Activated T-helper 1 cell treated with Interleukin-2 at 50 U/mL for 16 hours (primary cell): ENCODE measurements at places on chromosomes 5 and 9.

GRCh38 chr9:93665128-93665636 lies 88.8 kb downstream of the PHF2 start:
- no peak for DNase-seq

DNA sequence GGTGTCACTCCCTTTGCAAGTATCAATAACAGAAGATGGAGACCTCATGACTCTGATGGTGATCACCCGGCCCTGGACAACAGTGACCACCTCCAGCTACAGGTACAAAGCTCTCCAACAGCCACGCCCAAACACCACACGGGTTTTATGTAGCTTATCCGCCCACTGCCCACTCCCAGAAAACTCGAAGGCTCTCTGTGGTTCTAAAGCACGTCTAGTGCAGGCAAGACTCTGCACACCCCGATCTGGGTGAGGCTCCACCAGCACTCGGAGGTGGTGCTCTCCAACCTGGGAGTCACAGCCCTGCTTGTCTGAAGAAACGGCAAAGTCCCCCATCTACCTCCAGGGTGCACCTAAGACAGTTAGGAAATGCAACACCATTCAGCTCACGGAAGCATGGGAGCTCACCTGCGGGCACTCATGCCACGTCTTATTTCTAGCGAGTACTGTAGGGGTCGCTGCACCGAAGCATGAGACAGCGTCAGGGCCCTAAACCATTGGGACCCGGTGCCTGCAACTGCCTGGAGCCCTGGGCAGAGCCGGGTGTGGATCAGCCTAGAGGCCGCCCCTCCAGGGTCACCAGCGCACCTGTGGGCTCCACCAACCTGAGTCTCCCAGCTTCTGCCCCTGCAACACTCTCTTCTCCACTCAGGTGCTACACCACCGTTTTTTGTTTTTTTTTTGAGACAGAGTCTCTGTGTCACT lies 58.1 kb upstream of the ZNF354A start:
- no peak for DNase-seq

- DNase-seq: no peak
Observed at GRCh38 chr9:107018861-107019545, 156.0 kb downstream of the ZNF462 start.

- no peak for DNase-seq
Observed at GRCh38 chr5:74766418-74766848, 484 bp downstream of the GFM2 start.

DNA sequence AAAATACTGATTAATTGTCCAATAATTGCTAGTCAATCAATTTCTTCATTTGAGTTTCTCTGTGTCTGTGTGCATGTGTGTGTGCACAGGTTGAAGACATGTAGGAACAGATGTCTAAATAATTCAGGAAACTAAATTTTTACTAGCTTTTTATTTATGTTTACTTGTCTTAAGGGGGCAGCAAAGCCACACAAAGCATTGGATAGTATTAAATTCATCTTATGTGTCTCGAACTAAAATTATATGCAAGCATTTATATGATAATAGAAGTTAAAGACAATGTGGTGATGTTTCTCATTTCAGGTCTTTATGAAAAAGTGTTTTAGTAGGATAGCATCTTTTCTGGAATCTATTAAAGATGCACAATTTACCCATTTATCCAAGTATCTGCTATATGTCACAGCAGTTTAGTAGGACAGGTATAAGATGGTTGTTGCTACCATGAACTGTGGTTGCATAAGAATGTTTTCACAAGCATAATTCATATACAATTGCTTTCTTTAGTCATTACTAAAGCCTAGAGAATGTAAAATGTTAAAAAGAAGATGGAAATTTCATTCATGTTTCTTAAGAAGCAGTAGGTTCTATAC lies 784.6 kb upstream of the NUDT12 start:
- no peak for DNase-seq

DNA sequence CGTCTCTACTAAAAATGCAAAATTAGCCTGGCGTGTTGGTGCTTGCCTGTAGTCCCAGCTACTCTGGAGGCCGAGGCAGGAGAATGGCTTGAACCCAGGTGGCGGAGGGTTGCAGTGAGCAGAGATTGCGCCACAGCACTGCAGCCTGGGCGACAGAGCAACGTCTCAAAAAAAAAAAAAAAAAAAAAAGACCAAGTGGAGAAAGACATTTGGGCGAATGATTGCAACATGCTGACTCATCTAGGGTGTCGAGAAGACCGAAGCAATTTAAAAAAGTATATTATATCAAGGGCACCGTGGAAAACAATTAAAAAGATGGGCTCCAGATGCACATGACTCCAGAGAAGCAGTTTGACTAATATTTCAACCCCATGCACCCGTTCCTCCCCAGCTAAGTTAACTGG lies 9.2 kb downstream of the KLF4 start:
- no peak for DNase-seq

GRCh38 chr5:88142636-88142885 lies 126.1 kb downstream of the TMEM161B start:
- no peak for DNase-seq

DNA sequence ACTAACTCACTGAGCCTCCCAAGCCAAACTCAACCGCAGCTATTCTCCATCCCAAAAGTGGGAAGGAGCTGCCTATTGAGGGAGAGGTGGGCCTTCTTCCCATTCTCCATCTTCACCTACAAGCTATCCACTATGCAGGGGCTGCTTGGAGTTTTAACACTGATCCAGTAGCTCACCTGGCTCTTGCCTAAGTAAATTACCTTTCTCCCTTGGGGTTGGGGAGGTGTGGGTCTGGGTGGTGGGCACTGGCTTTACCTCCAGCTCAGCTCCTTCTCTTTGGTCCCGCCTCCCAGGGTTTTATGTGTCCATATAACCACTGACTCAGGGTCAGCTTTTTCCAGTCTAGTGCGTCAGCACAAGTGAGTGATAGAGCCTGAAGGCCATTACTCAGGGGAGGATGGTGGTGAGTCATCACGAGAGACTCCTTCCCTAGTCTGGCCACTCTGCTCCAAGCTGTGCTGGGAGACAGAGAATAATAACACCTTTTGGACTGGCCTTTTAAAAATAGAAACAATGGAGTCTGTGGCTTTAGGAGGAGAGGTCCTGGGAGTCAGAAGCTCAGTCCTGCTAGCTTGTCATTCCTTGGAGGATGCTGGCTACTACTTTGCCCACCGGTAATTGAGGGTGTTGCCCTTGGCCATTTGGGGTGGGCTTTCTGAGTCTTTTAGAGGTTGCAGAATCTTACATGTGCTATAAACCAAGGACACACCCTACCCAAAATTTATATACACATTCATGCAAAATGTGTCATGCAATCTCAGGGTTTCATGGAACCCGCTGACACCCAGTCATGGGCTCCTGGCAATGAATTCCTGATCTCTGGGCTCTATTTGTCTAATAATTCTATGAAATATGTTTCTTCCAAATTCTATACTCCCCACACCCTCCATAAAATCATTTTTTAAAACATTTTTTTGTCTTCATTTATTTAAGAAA lies 35.6 kb upstream of the ATP6V1G1 start:
- DNase-seq: no peak

GRCh38 chr9:95486318-95486717 lies 30.5 kb downstream of the PTCH1 start:
- no peak for DNase-seq

DNA sequence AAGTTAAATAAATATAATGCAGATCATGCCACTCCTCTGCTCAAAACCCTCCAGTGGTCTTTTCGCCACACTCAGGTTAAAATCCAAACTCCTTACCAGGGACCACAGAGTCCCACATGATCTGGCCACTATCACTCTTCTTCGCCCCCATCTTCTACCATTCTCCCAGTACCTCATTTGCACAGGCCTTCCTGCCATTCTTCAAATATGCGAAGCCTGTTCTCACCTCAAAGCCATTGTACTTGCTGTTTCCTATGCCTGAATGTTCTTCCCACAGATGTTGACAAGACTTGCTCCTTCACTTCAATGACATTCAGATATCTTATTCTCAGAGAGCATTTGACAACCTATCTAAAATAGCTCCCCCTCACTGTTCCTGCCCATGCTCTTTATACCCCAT lies 10.9 kb downstream of the TEX10 start:
- no peak for DNase-seq

DNA sequence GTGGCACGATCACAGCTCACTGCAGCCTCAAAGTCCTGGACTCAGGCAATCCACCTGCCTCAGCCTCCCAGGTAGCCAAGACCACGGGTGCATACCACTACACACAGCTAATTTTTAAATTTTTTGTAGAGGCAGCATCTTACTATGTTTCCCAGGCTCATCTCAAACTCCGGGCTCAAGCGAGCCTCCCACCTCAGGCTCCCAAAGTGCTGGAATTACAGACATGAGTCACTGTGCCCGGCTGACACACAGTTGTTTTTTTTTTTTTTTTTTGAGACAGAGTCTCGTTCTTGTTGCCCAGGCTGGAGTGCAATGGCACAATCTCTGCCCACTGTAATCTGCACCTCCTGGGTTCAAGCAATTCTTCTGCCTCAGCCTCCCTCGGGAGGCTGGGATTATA lies 70.1 kb upstream of the CNOT6 start:
- no peak for DNase-seq

DNA sequence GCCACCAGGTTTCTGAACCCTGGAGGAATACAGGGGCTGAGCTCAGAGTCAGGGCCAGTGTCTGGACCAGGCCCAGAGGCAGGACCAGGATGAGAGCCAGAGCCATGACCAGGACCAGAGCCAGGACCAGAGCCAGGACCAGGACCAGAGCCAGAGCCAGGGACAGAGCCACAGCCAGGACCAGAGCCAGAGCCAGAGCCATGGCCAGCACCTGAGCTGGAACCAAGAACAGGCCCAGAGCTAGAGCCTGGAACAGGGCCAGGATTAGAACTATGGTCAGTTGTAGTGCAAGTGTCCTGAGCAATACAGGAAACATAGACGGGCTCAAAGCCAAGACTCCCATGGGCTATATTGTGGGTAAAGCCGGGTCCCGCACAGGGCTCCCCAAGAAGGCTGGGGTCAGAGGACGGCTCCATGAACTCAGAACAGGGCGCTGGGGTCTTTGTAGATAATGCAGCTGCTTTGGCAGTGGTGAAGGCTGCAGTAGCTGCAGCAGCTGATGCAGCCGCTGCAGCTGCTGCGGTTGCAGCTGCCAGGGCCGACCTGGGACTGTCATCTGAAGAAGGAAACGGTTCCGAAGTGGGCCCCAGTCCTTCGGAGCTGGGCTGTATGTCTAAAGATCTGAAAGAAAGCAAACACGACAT lies 559 bp downstream of the SPAG8 start:
- DNase-seq: no peak

DNA sequence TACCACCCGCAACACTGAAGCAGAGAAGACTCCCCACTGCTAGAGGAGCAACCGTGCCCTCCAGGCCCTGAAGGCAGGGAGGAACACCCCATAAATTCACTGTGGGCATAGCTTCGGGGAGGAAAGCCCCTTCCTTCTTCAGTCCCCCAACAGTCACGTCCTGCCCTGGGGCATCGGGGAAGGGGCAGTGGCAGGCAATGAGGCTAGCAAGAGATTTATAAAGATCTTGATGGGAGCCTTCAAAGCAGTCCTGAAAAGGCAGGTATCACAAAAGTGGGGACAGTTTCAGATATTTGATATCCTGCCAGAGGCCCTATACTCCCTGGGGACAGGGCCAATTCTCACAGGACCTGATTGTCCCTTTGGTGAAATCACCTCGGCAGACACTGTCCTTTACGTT lies 16.9 kb upstream of the TRIM14 start:
- DNase-seq: no peak

- no peak for DNase-seq
Observed at GRCh38 chr5:79456890-79457583, 56.9 kb downstream of the HOMER1 start.

GRCh38 chr5:159928122-159928909 lies 12.0 kb downstream of the ADRA1B start:
- DNase-seq: no peak

DNA sequence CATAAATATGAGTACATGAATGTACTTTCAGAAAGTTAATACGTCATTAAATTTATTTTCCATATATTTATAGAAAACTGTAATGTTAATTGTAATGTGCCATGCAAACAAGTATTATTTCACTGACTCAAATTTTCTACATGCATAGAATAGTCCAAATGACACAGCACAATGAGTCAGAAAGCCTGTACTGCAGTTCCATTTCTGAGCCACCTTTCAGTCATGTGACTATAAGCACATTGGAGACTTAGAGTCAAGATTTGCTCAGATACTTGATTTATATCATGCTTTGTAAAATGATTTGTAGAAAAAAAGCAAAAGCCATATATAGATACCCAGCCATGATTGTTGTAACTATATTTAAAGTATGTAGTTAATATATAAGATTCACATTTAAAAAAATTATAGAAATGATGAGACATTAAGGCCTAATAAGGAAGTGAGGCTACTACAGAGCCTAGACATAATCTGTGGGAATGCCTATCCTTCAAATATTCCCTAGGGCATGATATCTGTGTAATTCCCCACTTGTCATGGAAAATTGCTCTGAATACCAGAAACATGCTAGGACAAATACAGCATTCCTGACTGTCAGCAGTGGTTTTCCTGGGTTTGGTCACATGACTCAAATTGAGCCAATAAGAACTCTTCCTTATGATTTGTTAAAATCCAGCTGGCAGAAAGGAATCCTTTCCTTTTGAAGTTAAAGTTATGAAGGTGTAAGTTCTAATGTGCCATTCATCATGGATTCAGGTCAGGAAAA lies 50.0 kb downstream of the PTPRD start:
- DNase-seq: no peak

DNA sequence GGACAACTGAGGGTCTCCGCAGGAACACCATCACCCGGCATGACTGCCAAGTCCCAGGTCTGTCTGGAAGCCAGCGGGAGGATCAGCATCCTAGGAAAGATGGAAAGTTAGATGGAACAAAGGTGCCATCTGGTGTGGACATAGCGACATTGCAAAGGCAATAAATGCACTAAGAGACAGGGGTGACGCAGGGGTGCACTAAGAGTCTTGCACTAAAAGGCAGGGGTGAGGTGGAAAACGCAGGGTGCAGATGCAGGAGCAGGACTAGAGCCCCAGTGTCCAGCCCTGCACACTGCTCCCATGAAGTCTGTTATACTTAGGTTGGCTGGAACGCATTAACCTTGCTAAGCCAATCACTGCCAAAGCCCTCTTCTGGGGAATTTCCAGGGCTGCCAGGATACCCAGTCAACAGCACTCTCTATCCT lies 15.5 kb downstream of the ATOX1 start:
- DNase-seq: no peak

GRCh38 chr9:131525643-131526565 lies 5.2 kb downstream of the UCK1 start:
- no peak for DNase-seq
